ENCODE measurements at places on chromosomes 1 and 21.

- no peak for DNase-seq
Measured at GRCh38 chr1:2636733-2637132, 3.9 kb upstream of the MMEL1 start.

GRCh38 chr1:56780128-56780750 lies 39.0 kb downstream of the FYB2 start:
- no peak for DNase-seq

DNA sequence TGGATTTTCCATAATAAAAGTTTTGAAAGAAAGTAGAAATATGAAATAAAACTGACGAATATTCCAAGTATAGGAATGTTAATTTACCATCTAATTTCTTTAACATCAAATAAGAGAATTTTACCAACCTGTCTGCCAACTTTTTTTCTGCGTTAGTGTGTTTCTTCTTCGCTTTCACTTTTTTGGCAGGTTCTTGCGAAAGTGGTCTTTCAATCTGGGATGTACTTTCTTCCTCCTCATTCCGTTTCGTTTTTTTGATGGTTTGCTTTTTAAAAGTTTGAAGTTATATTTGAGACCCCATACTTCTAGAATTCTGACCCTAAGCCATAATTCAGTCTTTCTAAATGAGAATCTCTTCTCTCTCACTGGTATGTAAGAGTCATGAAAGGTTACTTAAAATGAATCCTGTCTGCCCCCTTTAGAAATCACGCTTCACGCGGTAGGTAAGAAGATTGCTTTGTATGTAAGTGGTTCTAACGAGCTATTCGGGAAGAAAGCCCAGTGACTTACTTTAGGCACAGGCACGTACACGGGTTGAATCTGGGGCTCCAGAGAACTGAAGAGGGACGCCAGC lies 580 bp downstream of the RBM34 start:
- DNase-seq = peak; percentile 58

- DNase-seq = no peak
Measured at GRCh38 chr1:33008051-33008914, 28.4 kb downstream of the AK2 start.

- DNase-seq = no peak
Measured at GRCh38 chr21:37908691-37909090, 7.6 kb downstream of the KCNJ6 start.

DNA sequence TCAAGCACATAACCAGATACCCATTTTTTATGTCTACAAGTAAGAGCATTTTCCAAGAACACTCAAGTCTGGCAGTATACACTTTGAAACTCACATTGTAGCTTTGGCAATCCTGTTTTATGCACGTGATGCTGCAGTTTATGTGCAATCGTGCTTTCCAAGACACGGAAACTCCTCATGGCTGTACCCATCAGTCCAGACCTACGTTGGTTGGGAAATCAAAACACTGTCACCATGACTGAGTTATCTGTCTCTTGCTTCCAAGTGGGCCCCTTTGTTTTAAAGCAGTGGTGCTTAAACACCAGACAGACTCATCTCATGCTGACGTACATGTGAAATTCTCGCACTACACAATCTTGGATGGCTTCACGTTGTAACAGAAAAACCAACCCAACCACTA lies 192.8 kb downstream of the LTN1 start:
- DNase-seq = no peak

DNA sequence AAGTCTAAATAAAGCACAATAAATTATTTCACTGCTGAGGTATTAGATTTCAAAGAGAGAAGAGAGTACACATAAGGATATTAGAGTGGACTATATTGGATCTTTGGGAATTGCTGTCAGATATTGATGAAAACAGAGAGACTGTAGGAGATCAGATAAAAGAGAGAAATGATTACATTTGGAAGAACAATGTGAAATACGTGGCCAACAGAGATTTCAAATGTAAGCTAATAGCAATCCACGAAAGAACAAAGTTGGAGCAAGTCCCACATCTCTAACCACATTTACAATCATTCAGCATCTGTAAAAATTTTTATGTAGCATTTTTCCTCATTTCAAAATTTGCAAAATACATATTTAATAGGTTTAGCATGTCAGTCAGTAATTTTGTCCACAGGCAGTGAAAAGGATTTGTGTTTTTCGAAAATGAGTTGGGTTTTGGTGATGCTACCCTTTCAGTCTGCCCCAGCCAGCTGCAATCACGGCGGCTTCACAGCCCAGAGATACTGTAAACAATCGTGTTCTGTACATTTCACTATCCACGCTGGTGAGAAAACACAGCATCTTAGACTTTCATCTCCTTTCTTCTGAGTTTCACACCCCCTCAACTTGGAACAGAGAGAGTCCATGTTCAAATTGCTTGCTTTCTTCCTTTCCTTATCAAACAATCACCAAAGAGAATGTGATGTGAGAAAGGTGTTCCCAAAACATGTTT lies 209.1 kb upstream of the LYPLAL1 start:
- no peak for DNase-seq

DNA sequence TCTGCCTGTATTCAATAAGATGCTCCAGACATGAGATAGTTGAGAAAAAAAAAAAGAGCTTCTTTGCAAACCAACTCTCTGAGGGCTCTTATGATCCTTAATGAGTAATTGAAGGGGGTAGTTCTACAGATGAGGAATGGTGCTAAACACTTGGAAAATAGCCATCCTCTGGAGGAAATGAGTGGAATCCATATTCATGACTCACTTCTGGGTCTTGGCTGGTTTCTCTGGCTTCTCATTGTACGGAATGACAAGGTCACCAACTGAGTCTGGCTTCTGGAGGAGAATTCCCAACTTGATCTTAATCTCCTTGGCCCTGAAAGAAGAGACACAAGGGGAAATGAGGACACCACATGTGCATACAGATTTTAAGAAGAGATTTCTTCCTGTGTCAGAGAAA lies 34.7 kb downstream of the RGS5 start:
- no peak for DNase-seq

DNA sequence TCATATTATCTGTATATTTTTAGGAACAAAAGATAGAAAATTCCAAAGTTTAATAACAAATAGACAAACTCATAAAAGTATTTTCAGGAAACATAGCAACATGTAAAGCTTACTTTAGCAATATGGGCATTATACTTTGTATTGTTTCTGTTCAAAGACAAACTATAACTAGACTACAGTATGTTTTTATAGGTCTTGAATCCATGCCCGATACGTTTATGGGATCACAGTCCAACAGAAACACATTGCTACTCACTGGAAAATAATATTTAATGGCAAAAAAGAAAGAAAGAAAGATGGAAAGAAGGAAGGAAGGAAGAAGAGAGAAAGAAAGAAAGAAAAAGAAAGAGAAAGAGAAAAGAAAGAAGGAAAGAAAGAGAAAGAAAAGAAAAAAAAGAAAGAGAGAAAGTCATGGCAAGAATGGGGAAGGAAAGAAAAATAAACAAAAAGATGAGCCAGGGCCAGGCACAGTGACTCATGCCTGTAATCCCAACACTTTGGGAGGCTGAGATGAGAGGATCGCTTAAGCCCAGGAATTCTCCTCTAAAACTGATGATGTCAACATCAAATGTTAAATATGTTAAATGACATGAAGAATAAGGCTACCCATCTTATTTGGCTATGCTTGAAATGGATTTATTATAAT lies 32.7 kb downstream of the TM2D1 start:
- no peak for DNase-seq

DNA sequence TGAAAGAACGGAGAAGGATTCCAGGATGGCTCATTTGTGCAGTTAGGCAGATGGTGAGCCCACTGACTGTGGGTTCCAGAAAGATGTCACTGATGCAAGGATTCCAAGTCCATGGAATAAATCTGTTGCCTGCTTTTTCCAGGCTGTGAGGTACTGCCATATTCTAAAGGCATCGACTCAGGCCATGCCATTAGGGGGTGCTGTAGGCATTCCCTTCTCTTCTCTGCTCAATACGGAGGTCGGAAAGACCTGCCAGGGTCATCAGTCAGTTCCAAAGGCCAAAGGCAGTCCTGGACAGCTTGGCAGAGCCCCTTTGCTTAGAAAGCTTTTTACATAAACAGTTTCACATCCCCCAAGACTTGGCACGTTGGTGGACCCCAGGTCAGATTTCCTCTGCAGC lies 31.7 kb upstream of the TMEM125 start:
- peak; percentile 68 for DNase-seq

DNA sequence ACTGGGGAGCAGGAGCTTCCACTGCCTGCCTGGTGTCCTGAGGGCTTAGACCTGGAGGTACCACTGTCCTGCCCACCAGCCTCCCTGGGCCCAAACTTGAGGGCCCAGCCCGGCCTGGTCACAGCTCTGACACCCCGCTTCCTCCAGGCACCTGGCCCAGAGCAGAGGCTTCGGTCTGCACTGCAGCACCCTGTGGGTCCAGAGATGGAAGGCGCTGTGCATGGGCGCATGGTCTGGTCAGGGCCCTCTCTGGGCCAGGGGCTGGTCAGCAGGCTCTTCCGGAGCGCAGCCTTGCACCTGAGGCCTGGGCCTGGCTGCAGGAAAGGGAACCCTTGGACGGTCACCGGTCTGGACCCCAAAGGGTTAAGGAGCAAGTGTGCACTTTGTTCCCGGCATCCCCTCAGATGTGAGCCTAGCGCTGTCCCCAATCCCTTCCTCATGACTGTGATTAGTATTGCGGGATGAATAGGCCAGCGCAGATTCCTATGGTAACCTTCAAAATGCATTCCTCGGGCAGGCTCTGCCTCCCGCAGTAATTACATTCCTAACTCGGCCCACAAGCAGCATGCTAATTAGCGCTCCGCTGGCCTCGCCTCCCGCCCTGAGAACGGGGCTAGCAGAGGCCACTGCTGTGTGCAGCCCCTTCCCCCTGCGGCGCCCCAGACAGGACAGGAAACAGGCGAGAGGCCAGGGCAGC lies 36.3 kb downstream of the PRDM16 start:
- DNase-seq = no peak

- DNase-seq = no peak
Measured at GRCh38 chr1:157639800-157640199, 41.9 kb upstream of the FCRL4 start.

DNA sequence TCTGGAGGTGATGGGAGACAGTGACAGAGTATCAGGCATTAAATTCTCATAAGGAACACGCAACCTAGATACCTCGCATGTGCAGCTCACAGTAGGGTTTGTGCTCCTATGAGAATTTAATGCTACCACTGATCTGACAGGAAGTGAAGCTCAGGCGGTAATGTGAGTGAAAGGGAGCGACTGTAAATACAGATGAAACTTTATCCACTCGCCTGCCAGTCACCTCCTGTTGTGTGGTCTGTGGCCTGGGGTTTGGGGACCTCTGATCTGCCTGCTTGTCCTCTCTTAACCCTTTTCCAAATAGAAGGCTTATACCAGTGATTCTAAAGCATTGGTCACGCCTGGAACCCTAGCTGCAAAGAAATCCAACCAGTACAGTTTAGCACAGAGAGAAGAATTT lies 15.3 kb downstream of the GABPA start:
- DNase-seq = no peak

DNA sequence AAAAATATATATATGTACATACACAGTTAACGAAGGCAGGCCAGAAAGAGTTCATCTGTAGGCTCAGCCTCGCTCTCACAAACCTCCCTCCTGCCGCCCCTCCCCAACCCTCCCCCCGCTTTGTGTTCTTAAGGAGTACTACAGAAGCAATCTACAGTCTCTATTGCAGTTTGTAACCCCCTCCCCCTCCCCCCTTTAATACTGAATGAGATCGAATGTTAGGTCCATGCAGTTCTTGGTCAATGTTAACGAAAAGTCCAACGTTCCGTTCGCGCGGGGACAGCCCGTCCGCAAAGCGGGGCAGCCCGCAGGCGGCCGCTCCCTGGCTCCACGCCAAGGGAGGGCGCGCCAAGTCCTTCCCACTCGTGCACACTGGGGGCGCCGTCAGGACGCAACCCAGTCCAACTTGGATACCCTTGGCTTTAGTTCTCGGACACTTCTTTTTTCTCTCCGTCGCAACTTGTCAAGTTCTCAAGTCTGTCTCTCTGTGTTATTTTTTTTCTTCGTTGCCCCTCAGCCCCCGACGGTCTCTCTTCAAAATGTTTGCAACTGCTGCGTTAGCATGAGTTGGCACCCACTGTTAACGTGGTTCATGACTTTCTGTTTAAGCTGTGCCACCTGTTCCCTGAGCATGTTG lies 2.2 kb downstream of the JUN start:
- DNase-seq = peak; percentile 54

GRCh38 chr1:216430744-216431143 lies 7.5 kb upstream of the USH2A start:
- DNase-seq = no peak

- DNase-seq = no peak
Measured at GRCh38 chr1:54711536-54711935, 4.1 kb upstream of the TTC4 start.

- no peak for DNase-seq
Measured at GRCh38 chr1:230715510-230715909, 1.6 kb upstream of the AGT start.

GRCh38 chr1:125087691-125088090 lies 3902.9 kb downstream of the SRGAP2C start:
- no peak for DNase-seq

- no peak for DNase-seq
Measured at GRCh38 chr1:86741947-86742572, 37.7 kb downstream of the SH3GLB1 start.

DNA sequence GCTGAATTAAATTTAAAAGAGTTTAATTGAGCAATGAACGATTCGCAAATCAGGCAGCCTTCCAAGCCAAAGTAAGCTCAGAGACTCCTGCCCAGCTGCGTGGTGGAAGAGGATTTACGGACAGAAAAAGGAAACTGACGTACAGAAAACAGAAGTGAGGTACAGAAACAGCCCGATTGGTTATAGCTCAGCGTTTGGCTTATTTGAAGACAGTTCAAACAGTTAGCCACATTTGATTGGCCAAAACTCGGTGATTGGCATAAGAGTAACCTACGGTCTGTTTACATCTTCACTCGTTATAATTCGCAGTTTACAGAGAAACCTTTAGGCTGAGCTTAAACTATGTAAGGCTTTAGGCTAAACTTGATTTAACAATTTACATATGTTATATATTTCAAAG lies 46.9 kb downstream of the CR1L start:
- DNase-seq = no peak

GRCh38 chr1:162094723-162095122 lies 25.2 kb downstream of the NOS1AP start:
- no peak for DNase-seq

DNA sequence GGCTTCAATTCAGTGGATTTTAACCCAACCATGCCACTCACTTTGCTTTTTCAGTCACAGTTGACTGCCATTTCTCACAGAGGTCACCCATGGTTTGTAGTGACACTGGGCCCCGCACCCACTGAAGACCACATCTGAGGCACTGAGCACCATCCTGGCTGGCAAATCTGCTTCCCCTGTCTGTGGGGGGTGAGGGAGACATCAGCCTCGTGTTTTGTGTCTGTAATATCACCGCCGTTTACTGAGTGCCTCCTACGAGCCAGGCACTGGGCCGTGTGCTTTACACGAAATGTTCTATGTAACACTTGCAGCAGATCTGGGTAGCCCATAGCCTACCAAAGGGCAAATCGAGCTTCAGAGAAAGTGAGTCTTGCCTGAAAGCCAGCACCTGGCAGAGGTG lies 161.8 kb downstream of the PGBD5 start:
- no peak for DNase-seq
